ENCODE measurements at places on chromosomes 6 and 20.

- peak; percentile 20 for DNase-seq
Observed at GRCh38 chr6:163751032-163751525, 336.6 kb downstream of the QKI start.

DNA sequence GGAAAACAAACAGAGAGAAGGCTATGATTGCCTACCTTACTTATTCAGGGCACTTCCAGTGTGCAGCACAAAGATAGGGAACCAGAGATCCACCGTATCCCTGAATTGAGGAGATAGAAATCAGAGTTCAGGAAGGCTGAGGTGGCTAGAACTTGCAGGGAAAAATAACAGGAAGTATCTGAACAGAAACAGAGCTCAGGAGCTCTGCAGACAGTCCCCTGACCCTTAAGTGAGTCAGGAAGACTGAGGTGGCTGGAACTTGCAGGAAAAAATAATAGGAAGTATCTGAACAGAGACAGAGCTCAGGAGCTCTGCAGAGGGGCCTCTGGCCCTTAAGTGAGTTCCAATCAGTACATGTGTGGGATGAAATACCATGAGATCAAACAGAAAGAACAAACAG lies 65.4 kb downstream of the RPRD1B start:
- DNase-seq: no peak

DNA sequence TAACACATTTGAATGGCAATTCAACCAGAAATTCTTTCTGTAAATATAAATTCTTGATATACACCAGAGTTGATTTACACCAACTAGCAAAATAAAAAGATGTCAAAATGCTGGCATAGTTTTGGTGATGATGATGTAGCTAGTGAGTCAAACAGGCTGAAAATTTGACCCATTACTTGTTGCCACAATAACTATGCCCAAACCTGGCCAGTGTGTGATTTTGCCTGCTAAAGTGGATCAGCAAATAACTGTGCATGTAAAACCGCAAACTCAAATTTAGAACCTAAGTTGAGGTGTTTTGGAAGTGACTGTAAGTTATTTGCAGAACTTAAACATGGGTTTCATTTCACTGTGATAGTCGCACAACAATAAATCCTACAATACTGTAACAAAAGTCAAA lies 125.9 kb downstream of the KIF6 start:
- no peak for DNase-seq

- no peak for DNase-seq
Observed at GRCh38 chr20:59813948-59814839, 119.2 kb downstream of the SYCP2 start.
